ENCODE measurements at places on chromosomes 16 and 17. TPM values are rescaled to one million over a fixed set of nuclear protein-coding genes. Genes with fewer than 3 reads are reported as not detected.

Gene CDRT15L2
- not detected for total RNA-seq

Gene C16orf54
- total RNA-seq, result not detected

Gene HAP1
- total RNA-seq, result 0.08 TPM

Gene MYO1D
- total RNA-seq, result 37.0 TPM

Gene KRT15
- total RNA-seq, result 0.35 TPM

Gene MGAT5B
- total RNA-seq, result 0.08 TPM

Gene CDRT15
- not detected for total RNA-seq

Gene CCDC200
- total RNA-seq, result not detected

Gene CYGB
- 3.8 TPM for total RNA-seq

Gene ASGR1
- total RNA-seq, result under 0.01 TPM

Gene XYLT2
- 53.1 TPM for total RNA-seq

Gene ZDHHC1
- total RNA-seq, result 4.3 TPM
